ENCODE measurements at places on chromosomes 4 and X. TPM values are rescaled to one million over a fixed set of nuclear protein-coding genes. Genes with fewer than 3 reads are reported as not detected.

- H3K36me3 ChIP-seq: no peaks in the 10 kb centered on the region
- no peaks in the 10 kb centered on the region for H3K27me3 ChIP-seq
- no peaks in the 10 kb centered on the region for H3K4me1 ChIP-seq
- no peak overlapping the region for H3K4me3 ChIP-seq
- no peak overlapping the region for H3K27ac ChIP-seq
- DNase-seq: no peak
Measured at GRCh38 chr4:36737691-36738090, 456.3 kb downstream of the DTHD1 start.

DNA sequence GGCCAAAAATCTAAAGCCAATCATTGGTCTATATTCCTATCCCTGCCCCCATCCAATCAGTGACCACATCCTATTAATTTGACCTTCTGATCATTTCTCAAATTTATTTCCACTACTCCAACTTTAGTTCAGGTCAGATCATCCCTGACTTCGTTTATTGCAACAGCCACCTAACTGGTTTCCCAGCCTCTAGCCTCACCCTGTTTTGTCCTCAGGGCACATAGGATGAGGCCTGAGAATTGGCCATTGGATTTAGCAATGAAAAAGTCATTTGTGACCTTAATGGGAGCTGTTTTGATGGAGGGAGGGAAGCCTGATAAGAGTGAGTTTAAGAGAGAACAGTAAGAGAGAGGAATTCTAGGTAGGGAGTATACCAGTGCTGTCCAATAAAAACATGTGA, 155.0 kb downstream of the AMMECR1 start:
- no peak overlapping the region for H3K27ac ChIP-seq
- no peaks in the 10 kb centered on the region for H3K4me1 ChIP-seq
- no peaks in the 10 kb centered on the region for H3K27me3 ChIP-seq
- H3K4me3 ChIP-seq: no peak overlapping the region
- H3K36me3 ChIP-seq: no peaks in the 10 kb centered on the region

- H3K4me3 ChIP-seq: no peak overlapping the region
- no peaks in the 10 kb centered on the region for H3K27me3 ChIP-seq
- no peak overlapping the region for H3K27ac ChIP-seq
Measured at GRCh38 chr4:180850318-180850940, 1392.8 kb upstream of the TENM3 start.

- no peaks in the 10 kb centered on the region for H3K36me3 ChIP-seq
- H3K4me1 ChIP-seq: no peaks in the 10 kb centered on the region
- no peak overlapping the region for H3K27ac ChIP-seq
- no peak overlapping the region for H3K4me3 ChIP-seq
- no peaks in the 10 kb centered on the region for H3K27me3 ChIP-seq
Measured at GRCh38 chrX:100939333-100939732, 10.6 kb upstream of the XKRX start.

DNA sequence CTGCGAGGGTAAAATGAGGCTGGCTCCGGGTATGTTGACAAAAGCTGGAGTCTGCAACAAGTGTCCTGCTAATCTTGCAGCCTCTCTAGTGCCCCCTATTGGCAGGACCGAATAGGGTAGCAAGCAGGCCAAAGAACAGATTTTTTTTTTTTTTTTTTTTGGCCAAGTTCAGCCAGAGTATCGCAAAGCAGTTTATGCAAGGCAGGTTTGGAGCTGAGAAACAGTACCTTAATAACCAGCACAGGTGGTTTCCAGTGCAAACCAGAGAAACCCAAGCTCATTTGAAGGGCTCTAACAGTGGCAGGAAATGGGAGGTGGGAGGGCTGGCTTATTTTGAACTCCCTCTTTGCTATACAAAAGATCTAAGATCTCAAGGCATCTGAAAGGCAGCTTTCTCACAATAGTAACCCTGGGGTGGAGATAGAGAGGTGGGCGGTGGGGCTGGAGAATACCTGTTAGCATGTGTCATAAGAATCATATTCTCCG, 38.2 kb upstream of the OCIAD2 start:
- no peak overlapping the region for H3K4me3 ChIP-seq
- DNase-seq: no peak
- H3K4me1 ChIP-seq: no peaks in the 10 kb centered on the region

GRCh38 chrX:23779025-23779424, 3.9 kb upstream of the SAT1 start:
- no peak for DNase-seq
- H3K27ac ChIP-seq: no peak overlapping the region
- peaks cover under 1% of the 10 kb centered on the region for H3K36me3 ChIP-seq
- no peak overlapping the region for H3K4me3 ChIP-seq
- H3K4me1 ChIP-seq: peaks cover 6% of the 10 kb centered on the region
- H3K27me3 ChIP-seq: no peaks in the 10 kb centered on the region

DNA sequence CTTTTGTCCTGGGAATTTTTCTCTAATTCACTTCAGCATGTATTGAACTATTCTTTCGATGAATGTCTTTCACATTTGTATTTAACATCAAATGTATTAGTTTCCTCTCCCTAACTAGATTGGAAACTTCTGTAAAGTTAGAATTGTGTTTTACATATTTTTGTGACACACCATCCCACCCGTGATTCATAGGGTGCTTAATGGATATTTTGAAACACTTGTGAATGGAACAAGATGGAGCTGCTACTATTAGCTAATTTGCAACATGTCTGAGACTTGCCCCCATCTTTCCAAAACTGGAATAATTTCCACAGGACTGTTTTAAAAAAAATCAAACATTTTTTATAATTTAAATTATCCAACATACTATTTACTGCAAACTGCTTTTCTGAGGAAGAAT, 30.2 kb upstream of the GNPDA2 start:
- no peak overlapping the region for H3K27ac ChIP-seq
- H3K27me3 ChIP-seq: no peaks in the 10 kb centered on the region
- H3K4me1 ChIP-seq: no peaks in the 10 kb centered on the region
- no peaks in the 10 kb centered on the region for H3K36me3 ChIP-seq
- no peak overlapping the region for H3K4me3 ChIP-seq

GRCh38 chrX:102840871-102841705, 96.0 kb upstream of the RAB40AL start:
- no peaks in the 10 kb centered on the region for H3K27me3 ChIP-seq
- no peaks in the 10 kb centered on the region for H3K4me1 ChIP-seq
- H3K36me3 ChIP-seq: peaks cover 4% of the 10 kb centered on the region
- H3K27ac ChIP-seq: no peak overlapping the region

GRCh38 chr4:69823481-69824186, 36.3 kb downstream of the SULT1E1 start:
- H3K36me3 ChIP-seq: peaks cover 39% of the 10 kb centered on the region
- no peaks in the 10 kb centered on the region for H3K27me3 ChIP-seq

- no peak overlapping the region for H3K4me3 ChIP-seq
- H3K4me1 ChIP-seq: peaks cover 11% of the 10 kb centered on the region
- peaks cover 5% of the 10 kb centered on the region for H3K36me3 ChIP-seq
Measured at GRCh38 chr4:13396161-13396560, 88.0 kb downstream of the RAB28 start.

GRCh38 chrX:44352758-44353157, 9.3 kb upstream of the EFHC2 start:
- H3K27me3 ChIP-seq: no peaks in the 10 kb centered on the region
- no peak for DNase-seq

- no peak overlapping the region for H3K4me3 ChIP-seq
- H3K27me3 ChIP-seq: no peaks in the 10 kb centered on the region
- no peaks in the 10 kb centered on the region for H3K36me3 ChIP-seq
- no peaks in the 10 kb centered on the region for H3K4me1 ChIP-seq
- H3K27ac ChIP-seq: no peak overlapping the region
Measured at GRCh38 chr4:133323670-133324069, 174.6 kb downstream of the PCDH10 start.

GRCh38 chrX:38837389-38837788, 36.1 kb downstream of the MID1IP1 start:
- H3K27ac ChIP-seq: no peak overlapping the region
- H3K36me3 ChIP-seq: no peaks in the 10 kb centered on the region
- H3K4me1 ChIP-seq: peaks cover 7% of the 10 kb centered on the region
- H3K27me3 ChIP-seq: no peaks in the 10 kb centered on the region

- no peaks in the 10 kb centered on the region for H3K36me3 ChIP-seq
- DNase-seq: no peak
- peaks cover 35% of the 10 kb centered on the region for H3K27me3 ChIP-seq
- H3K27ac ChIP-seq: no peak overlapping the region
Measured at GRCh38 chr4:118357601-118358000, 4.8 kb upstream of the PRSS12 start.

DNA sequence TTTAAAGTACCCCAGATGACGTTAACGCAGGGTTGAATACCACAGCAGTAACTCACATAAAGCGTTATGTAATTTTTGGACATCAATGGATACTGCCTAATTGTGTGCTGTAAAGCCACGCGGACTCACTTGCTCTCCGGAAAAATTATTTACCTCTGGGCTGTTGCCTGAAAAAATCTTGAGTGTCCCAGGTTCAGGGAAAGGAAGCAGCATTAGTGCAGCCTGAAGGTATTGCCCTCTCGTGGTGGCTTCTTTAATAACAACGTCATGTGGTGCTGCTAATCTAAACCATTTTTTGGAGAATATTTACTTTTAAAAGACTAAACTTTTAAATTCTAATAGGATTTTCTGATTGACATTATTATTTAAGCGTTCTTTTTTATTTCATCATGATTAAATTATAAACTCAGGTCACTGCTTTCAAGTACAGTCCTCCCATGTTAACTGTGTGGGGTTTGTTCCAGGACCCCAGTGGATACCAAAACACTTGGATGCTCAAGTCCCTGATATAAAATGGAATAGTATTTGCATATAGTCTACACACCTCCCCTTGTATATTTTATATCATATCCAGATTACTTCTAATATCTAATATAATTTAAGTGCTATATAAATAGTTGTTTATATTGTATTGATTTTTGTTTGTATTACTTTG, 384.8 kb downstream of the FAM133A start:
- no peaks in the 10 kb centered on the region for H3K36me3 ChIP-seq
- no peaks in the 10 kb centered on the region for H3K27me3 ChIP-seq
- H3K4me3 ChIP-seq: no peak overlapping the region
- peaks cover 8% of the 10 kb centered on the region for H3K4me1 ChIP-seq
- no peak for DNase-seq

DNA sequence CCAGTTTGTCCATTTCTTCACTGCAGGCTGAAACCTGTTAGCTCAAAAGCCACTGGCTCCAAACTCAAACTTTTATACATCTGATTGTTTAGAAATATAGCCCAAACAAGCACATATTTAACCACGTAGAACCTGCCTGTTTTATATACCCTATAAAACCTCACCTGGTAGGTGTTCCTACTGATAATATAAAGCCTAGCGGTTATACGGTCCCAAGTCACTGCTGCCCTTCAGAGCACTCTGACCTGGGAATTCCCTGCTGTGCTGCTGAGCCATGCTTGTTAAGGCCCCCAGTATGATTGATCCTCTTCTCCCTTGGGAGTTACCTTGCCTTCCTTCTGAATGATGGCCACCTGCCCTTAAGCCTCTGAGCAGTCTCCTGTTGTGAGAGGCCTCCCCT, 432.8 kb upstream of the LCORL start:
- H3K27me3 ChIP-seq: no peaks in the 10 kb centered on the region
- no peaks in the 10 kb centered on the region for H3K4me1 ChIP-seq
- no peaks in the 10 kb centered on the region for H3K36me3 ChIP-seq

GRCh38 chr4:47930971-47931804, 16.8 kb upstream of the NFXL1 start:
- H3K4me1 ChIP-seq: peaks cover 7% of the 10 kb centered on the region
- H3K36me3 ChIP-seq: peaks cover 1% of the 10 kb centered on the region
- H3K27ac ChIP-seq: no peak overlapping the region
- no peak for DNase-seq

- no peaks in the 10 kb centered on the region for H3K36me3 ChIP-seq
- H3K4me1 ChIP-seq: peaks cover 4% of the 10 kb centered on the region
- no peak overlapping the region for H3K27ac ChIP-seq
Measured at GRCh38 chr4:184548316-184548647, 73.9 kb upstream of the IRF2 start.

DNA sequence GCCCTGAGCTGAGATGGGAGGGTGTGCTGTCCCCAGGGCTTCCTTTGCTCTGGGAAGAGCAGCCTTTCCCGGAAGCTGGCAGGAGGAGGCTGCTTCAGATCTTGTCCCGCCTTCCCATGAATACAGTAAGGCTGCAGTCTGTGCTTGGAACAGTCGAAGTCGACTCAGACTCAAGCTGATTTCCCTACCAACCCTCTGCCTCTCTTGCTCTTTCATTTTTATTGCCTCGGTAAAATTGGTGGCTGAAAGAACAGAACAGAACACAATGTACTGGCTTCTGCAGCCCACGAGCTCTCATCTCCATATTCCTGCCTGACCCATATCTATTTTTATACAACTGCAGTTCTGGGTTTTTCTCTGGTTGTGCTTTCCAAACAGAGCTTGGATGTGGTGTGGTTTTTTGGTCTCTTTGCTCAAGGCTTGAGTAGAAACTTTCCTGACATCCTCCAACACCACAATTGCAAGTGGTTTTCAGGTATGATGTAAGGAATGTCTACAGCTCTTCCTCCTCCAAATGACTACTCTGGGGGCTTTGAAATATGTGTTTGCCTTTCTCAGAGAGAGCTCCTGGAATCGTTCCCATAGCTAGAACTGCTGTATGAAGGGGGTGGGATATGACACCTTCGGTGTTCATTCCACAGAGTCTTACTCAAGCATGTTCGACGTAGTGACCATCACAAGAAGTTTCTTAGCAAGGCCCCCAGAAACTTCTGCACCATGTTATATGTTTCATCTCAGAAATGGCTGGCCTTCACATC, 61.3 kb downstream of the ENPP6 start:
- no peaks in the 10 kb centered on the region for H3K36me3 ChIP-seq
- no peak for DNase-seq
- H3K27ac ChIP-seq: no peak overlapping the region
- no peaks in the 10 kb centered on the region for H3K4me1 ChIP-seq

GRCh38 chrX:49976682-49977197, 54.3 kb downstream of the CLCN5 start:
- H3K4me1 ChIP-seq: peaks cover 5% of the 10 kb centered on the region
- no peaks in the 10 kb centered on the region for H3K36me3 ChIP-seq
- no peaks in the 10 kb centered on the region for H3K27me3 ChIP-seq
- DNase-seq: no peak
- no peak overlapping the region for H3K4me3 ChIP-seq

GRCh38 chr4:184441461-184442313, 32.7 kb downstream of the IRF2 start:
- no peaks in the 10 kb centered on the region for H3K36me3 ChIP-seq
- no peaks in the 10 kb centered on the region for H3K27me3 ChIP-seq
- H3K4me1 ChIP-seq: peaks cover 31% of the 10 kb centered on the region
- no peak overlapping the region for H3K4me3 ChIP-seq

GRCh38 chrX:146154191-146154590, 336.6 kb downstream of the SLITRK2 start:
- no peaks in the 10 kb centered on the region for H3K27me3 ChIP-seq
- H3K36me3 ChIP-seq: peaks cover 1% of the 10 kb centered on the region
- H3K27ac ChIP-seq: no peak overlapping the region
- no peak for DNase-seq

GRCh38 chr4:183960046-183960420, 54.9 kb downstream of the STOX2 start:
- H3K36me3 ChIP-seq: peaks cover under 1% of the 10 kb centered on the region
- H3K4me1 ChIP-seq: peaks cover 12% of the 10 kb centered on the region
- no peaks in the 10 kb centered on the region for H3K27me3 ChIP-seq
- no peak overlapping the region for H3K27ac ChIP-seq
- H3K4me3 ChIP-seq: no peak overlapping the region

GRCh38 chrX:118603981-118604380, 108.4 kb downstream of the DOCK11 start:
- H3K27ac ChIP-seq: no peak overlapping the region
- no peaks in the 10 kb centered on the region for H3K27me3 ChIP-seq
- peaks cover 1% of the 10 kb centered on the region for H3K36me3 ChIP-seq
- no peaks in the 10 kb centered on the region for H3K4me1 ChIP-seq
- DNase-seq: peak; percentile 18

TMEM47 gene
- total RNA-seq: 19.1 TPM

FGA gene
- total RNA-seq: 18.2 TPM

DGAT2L6 gene
- not detected for total RNA-seq

MAGEB2 gene
- not detected for total RNA-seq

CTSO gene
- 3.7 TPM for total RNA-seq

CCNA2 gene
- 27.3 TPM for total RNA-seq

ZBTB49 gene
- total RNA-seq: 10.0 TPM

YTHDC1 gene
- total RNA-seq: 162 TPM
